Effector memory CD4-positive, alpha-beta T cell (primary cell): ENCODE measurements at places on chromosomes 1 and 21.

- DNase-seq = no peak
- no peaks in the 10 kb centered on the region for H3K27me3 ChIP-seq
- H3K36me3 ChIP-seq = no peaks in the 10 kb centered on the region
- H3K27ac ChIP-seq = peak overlapping the region; percentile 21
- H3K4me1 ChIP-seq = peaks cover 63% of the 10 kb centered on the region
- H3K4me3 ChIP-seq = no peak overlapping the region
These were observed 28.5 kb upstream of the EPS8L3 start for GRCh38 chr1:109792056-109792831.

DNA sequence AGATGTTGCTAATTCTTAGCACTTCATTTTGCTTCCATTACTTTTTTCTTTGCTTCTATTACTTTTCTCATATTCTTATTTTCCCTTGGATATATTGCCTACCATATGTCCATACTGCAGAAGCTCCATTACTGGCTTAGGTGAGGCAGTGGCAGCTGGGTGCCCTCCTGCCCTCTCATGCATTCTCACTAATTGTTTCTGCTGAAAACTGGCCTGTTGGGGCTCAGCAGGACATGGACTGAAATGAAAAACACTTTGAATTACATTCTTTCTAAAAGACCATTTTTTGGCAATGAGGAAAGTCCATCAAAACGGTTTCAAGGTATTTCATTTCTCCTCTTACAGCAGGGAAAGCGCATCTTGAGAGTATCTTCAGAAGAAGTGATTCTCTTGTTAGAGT lies 122.9 kb downstream of the MAST2 start:
- H3K4me3 ChIP-seq = no peak overlapping the region
- H3K36me3 ChIP-seq = no peaks in the 10 kb centered on the region
- H3K27me3 ChIP-seq = no peaks in the 10 kb centered on the region
- H3K27ac ChIP-seq = no peak overlapping the region

DNA sequence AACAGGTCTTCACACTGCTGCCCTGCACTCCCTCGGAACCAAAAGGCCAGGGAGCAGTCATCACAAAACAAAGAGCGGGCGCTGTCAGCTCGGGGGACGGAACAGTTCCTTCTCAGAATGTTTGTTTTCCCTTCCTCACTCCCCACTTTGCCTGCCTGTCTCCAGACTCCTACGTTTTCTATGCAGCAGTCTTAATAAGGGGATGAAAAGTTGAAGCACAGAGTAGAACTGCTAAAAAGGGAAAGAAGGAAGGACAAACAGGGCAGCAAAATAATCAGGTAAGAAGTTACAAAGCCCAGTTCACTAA lies 738 bp upstream of the GPR161 start:
- no peaks in the 10 kb centered on the region for H3K36me3 ChIP-seq
- peaks cover 11% of the 10 kb centered on the region for H3K4me1 ChIP-seq
- peaks cover 15% of the 10 kb centered on the region for H3K27me3 ChIP-seq
- no peak for DNase-seq
- H3K4me3 ChIP-seq = peak overlapping the region; percentile 45
- no peak overlapping the region for H3K27ac ChIP-seq

- DNase-seq = peak; percentile 54
- no peak overlapping the region for H3K4me3 ChIP-seq
- no peaks in the 10 kb centered on the region for H3K27me3 ChIP-seq
- no peaks in the 10 kb centered on the region for H3K36me3 ChIP-seq
These were observed 48.5 kb upstream of the SLC25A33 start for GRCh38 chr1:9490605-9491339.
